ENCODE measurements at places on chromosomes 12 and 14. TPM values are rescaled to one million over a fixed set of nuclear protein-coding genes. Genes with fewer than 3 reads are reported as not detected.

DNA sequence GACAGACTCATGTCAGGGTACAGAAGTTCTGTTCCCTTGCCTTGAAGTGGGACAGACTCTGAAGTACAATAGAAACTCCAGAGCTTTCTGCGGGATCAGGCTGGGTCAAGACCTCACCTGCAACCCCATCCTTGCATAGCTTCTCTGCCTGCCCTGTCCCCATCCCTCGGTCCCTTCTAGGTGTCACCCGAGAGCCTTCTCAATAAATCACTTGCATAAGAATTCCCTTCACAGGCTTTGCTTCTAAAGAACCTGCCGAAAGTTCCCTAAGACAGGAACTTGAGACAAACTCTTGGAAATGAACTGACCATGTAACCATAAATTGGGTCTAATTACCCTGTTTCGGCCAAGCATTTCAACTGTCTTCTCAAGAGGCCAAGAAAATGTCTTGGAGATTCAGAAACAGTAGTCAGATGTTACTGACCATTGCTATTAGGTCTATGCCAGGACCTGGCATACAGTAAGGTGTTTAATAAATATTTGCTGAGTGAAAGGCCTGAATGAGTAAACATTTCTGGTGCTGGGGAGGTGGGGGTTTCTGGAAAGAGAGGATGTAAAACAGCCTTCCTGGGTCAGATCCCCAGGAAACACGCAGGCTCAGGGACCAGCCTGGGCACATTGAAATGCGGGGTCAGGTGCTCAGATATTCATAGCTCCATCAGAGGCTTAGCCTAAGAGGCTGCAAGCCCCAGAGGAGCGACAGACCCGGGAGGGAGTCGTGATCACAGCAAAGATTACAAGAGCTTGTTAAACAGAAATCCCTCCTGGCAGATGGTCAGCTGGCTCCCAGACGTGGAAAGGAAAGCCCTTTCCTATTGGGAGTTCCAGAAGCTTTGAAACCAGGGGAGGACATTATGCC, 226.2 kb upstream of the LHX5 start:
- DNase-seq = no peak
- peaks cover 9% of the 10 kb centered on the region for H3K27me3 ChIP-seq
- no peak overlapping the region for H3K4me3 ChIP-seq

GRCh38 chr14:32697114-32697513, 241.6 kb upstream of the NPAS3 start:
- no peaks in the 10 kb centered on the region for H3K4me1 ChIP-seq
- no peak overlapping the region for H3K27ac ChIP-seq
- DNase-seq = no peak
- H3K27me3 ChIP-seq = no peaks in the 10 kb centered on the region
- H3K36me3 ChIP-seq = no peaks in the 10 kb centered on the region

Gene STAC3
- total RNA-seq = 9.9 TPM

- peaks cover 4% of the 10 kb centered on the region for H3K36me3 ChIP-seq
- no peak overlapping the region for H3K4me3 ChIP-seq
- peaks cover 3% of the 10 kb centered on the region for H3K4me1 ChIP-seq
- H3K27me3 ChIP-seq = peaks cover under 1% of the 10 kb centered on the region
- DNase-seq = no peak
Observed at GRCh38 chr14:67392123-67392522, 19.8 kb downstream of the PLEK2 start.

DNA sequence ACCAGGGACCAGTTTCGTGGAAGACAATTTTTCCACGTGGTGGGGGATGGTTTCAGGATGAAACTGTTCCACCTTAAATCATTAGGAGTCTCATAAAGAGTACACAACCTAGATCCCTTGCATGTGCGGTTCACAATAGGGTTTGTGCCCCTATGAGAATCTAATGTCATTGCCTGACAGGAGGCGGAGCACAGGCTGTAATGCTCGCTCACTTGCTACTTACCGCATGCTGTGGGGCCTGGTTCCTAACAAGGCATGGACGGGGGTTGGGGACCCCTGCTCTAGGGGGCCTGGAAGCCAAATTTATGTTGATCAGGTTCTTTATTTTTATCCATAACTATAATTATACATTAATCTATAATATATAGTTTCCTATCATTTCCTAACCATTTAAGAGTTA, 315.3 kb downstream of the MED13L start:
- DNase-seq = no peak
- peaks cover 68% of the 10 kb centered on the region for H3K4me1 ChIP-seq
- H3K27me3 ChIP-seq = no peaks in the 10 kb centered on the region
- no peak overlapping the region for H3K27ac ChIP-seq
- H3K36me3 ChIP-seq = peaks cover 69% of the 10 kb centered on the region
- no peak overlapping the region for H3K4me3 ChIP-seq

GRCh38 chr12:95204141-95204866, 13.0 kb downstream of the FGD6 start:
- no peak overlapping the region for H3K4me3 ChIP-seq
- H3K27me3 ChIP-seq = peaks cover 2% of the 10 kb centered on the region
- no peaks in the 10 kb centered on the region for H3K36me3 ChIP-seq
- no peaks in the 10 kb centered on the region for H3K4me1 ChIP-seq
- DNase-seq = no peak
- no peak overlapping the region for H3K27ac ChIP-seq

DNA sequence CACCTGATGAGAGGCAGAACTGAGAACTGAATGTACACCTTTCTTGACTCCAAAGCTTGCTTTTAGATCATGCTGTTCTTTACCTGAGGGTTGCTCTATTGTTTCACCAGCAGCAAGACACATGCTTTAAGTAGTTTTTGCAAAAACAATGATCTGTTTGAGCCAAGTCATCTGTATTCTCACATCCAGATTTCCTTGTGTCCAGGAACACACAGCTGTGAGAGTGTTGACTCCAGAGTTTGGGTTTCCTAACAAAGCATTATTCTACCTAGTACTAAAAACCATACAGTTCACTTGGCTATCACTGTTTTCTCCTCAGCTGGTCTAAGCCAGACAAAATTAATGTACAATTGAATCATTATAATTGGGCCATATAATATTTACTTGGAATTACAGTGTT, 120.4 kb downstream of the STAB2 start:
- DNase-seq = no peak
- H3K27me3 ChIP-seq = peaks cover 17% of the 10 kb centered on the region
- H3K4me3 ChIP-seq = no peak overlapping the region
- H3K4me1 ChIP-seq = no peaks in the 10 kb centered on the region
- H3K27ac ChIP-seq = no peak overlapping the region
- H3K36me3 ChIP-seq = no peaks in the 10 kb centered on the region

DNA sequence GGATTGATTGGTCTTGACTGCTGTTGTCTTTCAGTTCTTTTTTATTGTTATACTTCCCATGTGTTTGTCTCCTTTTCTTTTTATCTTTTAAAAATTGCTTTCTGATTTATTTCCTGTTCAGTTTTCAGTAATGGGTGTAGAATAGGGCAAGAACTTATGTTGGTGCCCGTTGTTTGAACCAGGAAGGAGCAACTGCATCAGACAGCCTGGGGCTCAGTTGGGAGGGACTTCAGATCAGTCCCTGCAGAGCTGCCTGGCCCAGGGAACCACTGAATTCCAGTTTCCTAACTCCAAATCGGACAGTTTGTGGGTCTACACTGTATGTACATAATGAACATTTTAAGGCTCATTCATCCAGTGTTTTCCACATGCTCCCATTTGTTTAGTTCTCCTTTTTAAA, 64.9 kb downstream of the FBXO34 start:
- H3K4me1 ChIP-seq = peaks cover 71% of the 10 kb centered on the region
- no peak overlapping the region for H3K4me3 ChIP-seq
- peaks cover 5% of the 10 kb centered on the region for H3K36me3 ChIP-seq

DNA sequence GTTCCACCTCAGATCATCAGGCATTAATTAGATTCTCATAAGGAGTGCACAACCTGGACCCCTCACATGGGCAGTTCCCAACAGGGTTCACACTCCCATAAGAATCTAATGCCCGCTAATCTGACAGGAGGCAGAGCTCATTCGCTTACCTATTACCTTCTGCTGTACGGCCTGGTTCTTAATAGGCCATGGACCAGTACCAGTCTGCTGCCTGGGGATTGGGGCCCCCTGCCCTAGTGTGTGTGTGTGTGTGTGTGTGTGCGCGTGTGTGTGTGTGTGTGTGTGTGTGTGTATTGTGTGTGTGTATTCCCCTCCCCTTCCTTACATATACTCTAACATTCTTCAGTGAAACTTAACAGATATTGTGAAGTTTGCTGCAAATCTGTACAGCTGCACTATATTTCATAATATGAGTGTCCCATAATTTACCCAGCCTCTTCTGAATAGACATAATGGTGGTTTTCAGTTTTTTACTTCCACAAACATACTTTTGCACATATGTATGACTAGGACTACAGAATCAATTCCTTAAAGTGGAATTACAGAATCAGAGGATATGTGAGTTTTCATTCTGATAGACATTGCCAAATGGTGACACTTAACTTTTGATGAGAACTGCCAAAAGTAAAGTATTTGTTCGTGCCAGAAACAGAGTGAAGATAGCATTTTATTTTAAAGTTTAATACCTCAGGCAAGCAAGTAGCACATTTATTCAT, 205.2 kb upstream of the EEA1 start:
- H3K27ac ChIP-seq = no peak overlapping the region
- H3K27me3 ChIP-seq = peaks cover 2% of the 10 kb centered on the region
- H3K4me1 ChIP-seq = peaks cover 20% of the 10 kb centered on the region
- no peak for DNase-seq

Gene AKAP5
- total RNA-seq = 2.1 TPM

- H3K4me1 ChIP-seq = peaks cover 62% of the 10 kb centered on the region
- peak overlapping the region; percentile 22 for H3K4me3 ChIP-seq
- DNase-seq = peak; percentile 55
- H3K36me3 ChIP-seq = peaks cover 2% of the 10 kb centered on the region
- peaks cover 7% of the 10 kb centered on the region for H3K27me3 ChIP-seq
Observed at GRCh38 chr14:105069871-105070759, 4.9 kb upstream of the GPR132 start.

Gene CFAP54
- 0.18 TPM for total RNA-seq

DNA sequence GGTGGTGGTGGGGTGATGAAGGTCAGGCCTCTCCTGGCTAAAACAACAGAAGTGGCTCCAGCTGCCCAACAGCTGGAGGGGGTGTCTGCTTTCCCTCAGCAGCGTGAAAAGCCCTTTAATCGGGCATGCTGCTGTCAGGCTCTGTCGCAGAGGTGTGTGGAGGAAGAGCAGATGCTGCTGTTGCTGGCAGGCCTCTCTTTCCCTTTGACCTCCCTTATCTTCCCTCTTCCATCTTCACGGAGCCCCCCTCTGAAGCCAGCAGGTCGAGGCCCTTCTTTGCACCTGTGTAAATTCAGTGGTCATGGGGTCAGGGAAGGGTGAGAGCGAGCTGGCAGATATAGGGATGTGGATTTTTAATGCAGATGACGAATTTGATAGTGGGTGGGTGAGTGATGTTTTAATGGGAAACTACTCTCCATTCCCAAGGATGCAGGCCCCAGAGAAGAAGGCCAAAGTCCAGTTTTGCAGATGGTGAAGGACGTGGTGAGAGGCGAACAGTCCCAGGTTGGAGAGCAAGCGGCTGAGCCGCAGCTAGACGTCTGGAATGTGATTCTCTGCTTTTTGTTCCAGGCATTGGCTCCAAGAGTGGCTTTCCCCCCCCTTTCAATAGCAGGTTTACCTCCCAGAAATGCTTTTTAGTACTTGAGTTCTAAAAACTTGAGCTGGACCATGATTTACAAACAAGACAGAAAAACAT, 64.0 kb downstream of the SMOC1 start:
- H3K4me1 ChIP-seq = no peaks in the 10 kb centered on the region
- no peak for DNase-seq
- peaks cover 9% of the 10 kb centered on the region for H3K27me3 ChIP-seq
- H3K27ac ChIP-seq = no peak overlapping the region
- H3K4me3 ChIP-seq = no peak overlapping the region

GRCh38 chr14:69635981-69636639, 24.7 kb downstream of the SUSD6 start:
- H3K36me3 ChIP-seq = peaks cover 34% of the 10 kb centered on the region
- peak overlapping the region; percentile 31 for H3K4me3 ChIP-seq
- H3K27me3 ChIP-seq = no peaks in the 10 kb centered on the region
- peaks cover 83% of the 10 kb centered on the region for H3K4me1 ChIP-seq
- peak overlapping the region; percentile 80 for H3K27ac ChIP-seq

Gene ALG10
- total RNA-seq = 15.4 TPM

GRCh38 chr14:54207075-54207474, 189.7 kb upstream of the CDKN3 start:
- H3K36me3 ChIP-seq = no peaks in the 10 kb centered on the region
- H3K27ac ChIP-seq = no peak overlapping the region
- DNase-seq = no peak
- no peak overlapping the region for H3K4me3 ChIP-seq
- H3K4me1 ChIP-seq = no peaks in the 10 kb centered on the region
- H3K27me3 ChIP-seq = peaks cover 13% of the 10 kb centered on the region

DNA sequence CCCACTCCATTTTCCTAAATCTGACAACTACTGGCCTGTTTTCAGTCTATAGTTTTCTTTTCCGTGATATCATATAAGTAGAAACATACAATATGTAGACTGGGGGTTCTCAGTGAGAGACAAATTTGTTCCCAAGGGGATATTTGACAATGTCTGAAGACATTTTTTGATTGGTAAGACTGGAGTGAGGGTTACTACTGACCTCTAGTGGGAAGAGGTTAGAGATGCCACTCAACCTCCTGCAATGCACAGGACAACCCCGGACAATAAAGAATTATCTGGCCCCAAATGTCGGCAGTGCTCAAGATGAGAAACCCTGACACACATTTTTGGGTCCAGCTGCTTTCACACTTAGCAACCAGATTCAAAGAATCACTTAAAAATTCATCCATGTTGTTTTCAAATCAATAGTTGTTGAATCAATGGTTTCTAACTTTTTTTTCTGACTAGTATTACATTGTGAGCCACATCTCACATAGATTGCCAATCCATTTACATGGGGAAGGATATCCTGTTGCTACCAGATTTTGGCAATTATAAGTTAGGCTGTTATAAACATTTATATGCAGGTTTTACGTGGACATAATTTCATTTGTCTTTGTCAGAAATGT, 307.1 kb downstream of the RPL10L start:
- H3K27me3 ChIP-seq = no peaks in the 10 kb centered on the region
- H3K27ac ChIP-seq = no peak overlapping the region
- no peak overlapping the region for H3K4me3 ChIP-seq
- DNase-seq = no peak
- H3K4me1 ChIP-seq = no peaks in the 10 kb centered on the region

DNA sequence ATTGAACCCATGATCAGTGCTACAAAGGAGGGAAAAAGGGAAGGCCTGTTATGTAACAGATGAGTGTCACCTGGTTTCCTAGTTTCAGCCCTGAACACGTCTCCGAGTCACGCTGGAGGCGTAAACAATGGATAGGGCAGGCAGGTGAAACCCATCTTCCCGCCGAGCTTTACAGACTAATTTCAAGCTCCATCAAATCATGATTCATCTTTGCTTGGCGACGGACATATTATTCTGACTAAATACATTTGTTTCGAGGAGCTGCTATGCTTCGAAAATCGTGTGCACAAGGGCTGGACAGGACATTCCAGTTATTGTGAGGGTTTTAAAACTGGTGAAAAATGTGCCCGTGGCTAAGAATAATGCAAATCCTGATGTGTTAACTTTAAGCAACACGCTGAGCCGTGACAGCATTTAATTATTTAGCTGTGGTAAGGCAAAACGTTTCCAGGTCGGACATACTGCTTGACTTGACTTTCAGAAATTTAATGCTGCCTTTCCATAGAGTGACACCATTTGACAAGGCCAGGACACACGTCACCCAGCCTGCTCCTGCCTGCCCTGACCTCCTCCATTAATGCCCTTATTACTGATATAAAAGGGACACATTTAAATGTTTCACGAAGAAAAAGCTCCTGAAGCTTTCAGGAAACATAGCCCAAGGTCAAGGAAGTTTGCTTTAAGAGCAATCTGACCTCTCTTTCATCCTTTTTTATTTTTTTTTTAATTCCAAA, 1203.5 kb upstream of the TMEM132C start:
- no peaks in the 10 kb centered on the region for H3K27me3 ChIP-seq
- no peaks in the 10 kb centered on the region for H3K4me1 ChIP-seq
- no peak overlapping the region for H3K4me3 ChIP-seq
- H3K27ac ChIP-seq = no peak overlapping the region

- no peak overlapping the region for H3K27ac ChIP-seq
- no peak for DNase-seq
- H3K36me3 ChIP-seq = peaks cover 3% of the 10 kb centered on the region
- no peak overlapping the region for H3K4me3 ChIP-seq
Observed at GRCh38 chr12:95462081-95462480, 11.9 kb upstream of the METAP2 start.
